ENCODE measurements at places on chromosomes 5 and 9.

DNA sequence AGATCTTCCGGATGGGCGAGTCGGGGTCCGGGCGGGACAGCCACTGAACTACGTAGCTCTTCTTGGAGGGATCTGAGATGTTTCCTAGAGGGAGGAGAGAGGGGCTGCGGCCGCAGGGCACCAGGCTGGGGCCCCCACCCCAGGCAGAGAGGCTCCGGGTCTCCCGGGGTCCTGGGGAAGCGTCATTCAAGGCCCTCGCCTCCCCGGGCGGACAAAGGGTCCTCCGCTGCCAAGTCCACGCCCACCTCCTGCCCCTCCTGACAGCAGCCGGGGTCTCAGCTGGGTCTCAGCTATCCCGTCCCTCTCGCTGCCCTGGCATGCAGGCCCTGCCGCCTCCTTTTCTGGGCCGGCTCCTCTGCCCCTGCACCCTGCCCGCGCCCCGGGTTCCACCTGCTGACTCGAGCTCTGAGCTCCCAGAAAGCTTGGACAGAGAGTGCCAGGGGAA is 61.5 kb downstream of the ZNF354C start:
- DNase-seq, result no peak

DNA sequence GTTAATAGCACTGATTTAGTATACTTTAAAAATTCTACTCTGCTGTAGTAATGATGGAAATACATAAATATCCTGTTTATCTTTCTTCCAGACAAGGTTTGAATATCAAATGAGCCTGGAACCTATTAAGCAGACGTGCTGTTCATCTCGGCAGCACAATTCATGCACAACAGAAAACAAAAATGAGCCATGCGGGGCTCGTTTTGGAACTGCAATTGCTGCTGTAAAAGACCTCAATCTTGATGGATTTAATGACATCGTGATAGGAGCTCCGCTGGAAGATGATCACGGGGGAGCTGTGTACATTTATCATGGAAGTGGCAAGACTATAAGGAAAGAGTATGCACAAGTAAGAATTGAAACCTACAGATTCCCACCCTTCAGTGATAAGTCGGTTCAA is 79.1 kb upstream of the ITGA2 start:
- DNase-seq, result no peak

GRCh38 chr9:114641967-114642366 is 15.6 kb downstream of the TEX53 start:
- DNase-seq, result no peak

DNA sequence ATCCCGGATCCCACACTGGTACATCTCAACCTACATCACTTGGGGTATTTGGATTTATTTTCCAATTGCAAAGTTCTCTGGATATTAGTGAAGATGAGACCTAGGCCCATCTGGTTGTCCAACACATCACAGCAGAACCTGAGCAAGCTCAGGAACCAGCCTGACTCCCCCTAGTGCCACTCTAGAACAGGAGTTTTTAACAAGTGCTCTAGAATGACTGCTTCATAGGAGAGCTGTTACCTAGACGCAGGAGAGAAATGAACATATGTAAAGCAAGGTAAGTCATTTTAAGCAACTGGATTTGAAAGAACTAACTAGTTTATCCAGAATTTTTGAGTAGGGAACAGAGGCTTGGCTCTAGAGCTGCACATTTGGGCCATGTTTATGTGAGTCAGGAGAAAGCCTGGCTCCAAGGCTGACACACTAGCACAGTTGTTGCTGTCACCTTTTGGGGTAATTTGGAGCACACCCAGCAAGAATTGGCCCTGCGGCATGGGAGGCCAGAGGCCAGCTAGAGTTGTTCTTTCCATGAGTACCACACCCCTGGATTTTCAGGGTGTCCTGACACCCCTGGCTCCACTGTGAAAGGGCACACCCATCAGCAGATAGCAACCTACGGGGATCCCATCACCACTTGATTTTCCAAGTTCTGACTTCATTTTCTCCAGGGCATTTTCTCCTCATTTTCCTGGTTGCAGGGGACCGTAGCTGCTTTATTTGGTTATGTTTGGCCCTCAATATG is 110.9 kb upstream of the LPAR1 start:
- no peak for DNase-seq

DNA sequence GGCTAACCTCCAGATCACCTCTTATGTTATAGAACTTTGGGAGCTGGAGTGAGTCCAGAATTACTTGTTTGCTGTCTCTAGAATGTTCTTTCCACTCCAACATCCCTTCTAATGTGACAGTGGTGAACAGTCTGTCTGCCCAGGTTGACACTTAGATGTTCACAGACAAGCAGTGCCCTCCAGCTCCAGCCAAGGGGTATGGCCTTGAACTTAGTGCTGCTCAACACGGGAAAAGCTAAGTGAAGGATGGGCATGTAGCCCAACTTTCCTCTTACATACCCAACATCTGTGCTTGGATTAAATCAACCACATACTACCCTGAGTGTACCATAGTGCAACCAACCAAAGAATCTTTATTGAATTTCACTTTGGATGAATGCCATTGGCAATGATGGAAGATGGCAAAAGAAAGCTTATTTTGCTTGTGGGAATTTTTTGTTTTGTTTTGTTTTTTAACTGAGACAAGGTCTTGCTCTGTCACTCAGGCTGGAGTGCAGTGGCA is 201.2 kb downstream of the NXNL2 start:
- DNase-seq, result no peak

DNA sequence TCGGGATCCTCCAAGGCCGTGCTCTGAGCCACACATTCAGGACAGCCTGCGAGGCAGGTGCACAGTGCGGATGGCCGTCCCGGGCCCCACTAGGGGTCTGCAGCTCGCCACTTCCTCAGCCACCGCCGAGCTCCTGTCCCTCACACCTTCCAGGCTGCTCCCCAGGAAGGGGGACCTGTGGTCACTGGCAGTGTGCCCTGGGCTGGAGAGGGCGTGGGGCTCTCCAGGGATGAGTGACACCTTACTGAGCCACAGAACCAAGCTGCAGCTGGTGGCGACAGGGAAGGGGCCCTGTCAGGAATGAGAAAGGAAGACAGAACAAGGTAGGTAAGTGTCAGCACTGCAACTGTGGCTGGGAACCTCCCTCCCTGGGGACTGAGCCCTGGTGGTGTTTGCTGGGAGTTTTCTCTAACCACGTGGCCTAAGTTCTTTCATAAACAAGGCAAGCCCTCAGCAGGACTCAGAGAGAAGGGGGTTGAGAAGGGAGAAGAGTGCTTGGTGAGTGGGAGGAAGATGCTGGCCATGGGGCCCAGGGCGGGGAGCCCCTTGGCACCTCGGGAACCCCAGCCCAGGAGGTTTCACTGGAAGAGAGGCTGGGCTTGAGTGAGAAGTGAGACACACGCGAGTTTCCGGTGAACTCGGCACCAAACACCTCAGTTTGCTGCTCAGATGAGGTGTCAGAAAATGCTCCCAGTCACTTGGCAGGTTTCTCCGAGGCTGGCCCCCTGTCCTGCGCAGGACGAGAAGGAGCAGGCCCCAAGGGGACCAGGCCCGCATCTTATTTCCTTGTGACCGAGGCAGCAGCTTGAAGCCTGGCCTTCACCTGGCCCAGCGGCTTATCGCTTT is 5.2 kb downstream of the IL13 start:
- no peak for DNase-seq

- no peak for DNase-seq
These were observed 110.0 kb downstream of the PAX5 start for GRCh38 chr9:36924071-36924470.

DNA sequence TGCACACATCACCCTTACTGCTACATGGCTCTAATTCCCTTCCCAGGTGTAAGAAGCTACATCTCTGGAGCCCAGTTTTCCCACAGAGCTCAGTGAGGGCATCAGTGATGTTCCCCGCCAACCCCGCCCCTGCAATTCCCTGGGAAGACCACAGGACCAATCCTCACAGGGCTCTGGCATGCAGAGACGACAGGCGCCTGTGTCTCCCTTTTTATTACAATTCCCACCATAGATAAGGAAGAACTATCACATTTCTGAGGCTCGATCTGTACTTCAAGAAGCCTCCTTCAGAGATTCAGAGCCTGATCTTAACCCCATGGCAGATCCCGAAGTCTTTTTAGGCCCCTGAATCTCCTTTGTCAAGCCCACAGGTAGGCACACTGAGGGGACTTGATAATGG is at the start of gene OR1L6:
OR1L6 (plus strand) TSS at position 301 of the 400 bp plus-strand sequence. CDS start 7,545 bp downstream, outside the sequence.
- DNase-seq, result no peak

Data from stimulated activated CD4-positive, alpha-beta T cell treated with anti-CD3 and anti-CD28 coated beads, Interleukin-15, amount 100 ng/mL, for 1 hour (primary cell).